ENCODE measurements at places on chromosomes 1 and 21. TPM values are rescaled to one million over a fixed set of nuclear protein-coding genes. Genes with fewer than 3 reads are reported as not detected.

GRHL3 gene
- not detected for total RNA-seq

SLAMF8 gene
- 1.7 TPM for total RNA-seq

S100A12 gene
- total RNA-seq: 2.3 TPM

PHC2 gene
- 105 TPM for total RNA-seq

DNA sequence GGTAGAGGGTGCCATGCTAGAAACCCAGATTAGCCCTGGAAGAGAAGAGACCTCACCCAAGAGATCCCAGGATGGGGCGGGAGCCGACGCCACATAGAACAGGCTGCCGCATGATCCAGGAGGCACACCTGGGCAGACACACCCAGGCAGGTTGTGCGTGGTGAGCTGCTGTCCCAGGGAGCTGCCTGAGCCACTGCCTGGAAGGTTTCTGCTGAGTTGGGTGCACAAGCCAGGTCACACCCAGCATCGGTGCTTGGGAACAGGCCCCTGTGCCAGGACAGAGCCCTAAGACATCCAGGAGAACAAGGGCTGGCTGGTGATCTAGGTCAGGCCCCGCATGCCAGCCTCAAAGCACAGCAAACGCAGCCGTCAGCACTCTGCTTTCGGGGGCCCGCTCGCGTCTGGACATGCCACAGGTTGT is 40.2 kb downstream of the CTNNBIP1 start:
- no peak for DNase-seq

DNA sequence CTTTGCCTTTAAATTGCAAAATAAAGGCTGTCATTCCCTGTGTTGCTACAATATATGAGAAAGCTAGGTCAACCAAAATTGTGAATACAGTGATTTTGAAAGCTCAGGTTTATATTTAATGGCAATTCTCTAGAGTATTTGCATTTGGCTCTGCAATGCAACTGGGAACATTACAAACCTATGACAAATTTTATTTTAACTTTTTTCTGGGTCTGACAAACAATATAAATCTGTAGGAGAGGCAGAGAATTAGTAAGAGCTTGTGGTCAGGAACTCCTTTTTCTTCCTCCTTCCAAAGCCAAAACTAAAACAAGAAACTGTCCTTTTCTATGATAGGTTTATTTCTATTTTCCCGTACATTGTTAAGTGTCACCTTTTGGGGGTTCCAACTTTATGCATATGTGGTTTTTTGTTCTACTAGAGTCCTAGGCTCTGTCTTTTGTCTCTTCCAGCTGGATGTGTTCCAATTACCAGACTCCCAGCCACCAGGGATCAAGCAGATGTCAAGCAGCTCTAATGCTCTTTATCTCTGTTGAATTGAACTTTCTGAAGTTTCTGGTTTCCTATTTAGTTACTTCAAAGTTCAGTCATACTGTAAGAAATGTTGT is 106.9 kb downstream of the ASH1L start:
- DNase-seq: no peak

DNA sequence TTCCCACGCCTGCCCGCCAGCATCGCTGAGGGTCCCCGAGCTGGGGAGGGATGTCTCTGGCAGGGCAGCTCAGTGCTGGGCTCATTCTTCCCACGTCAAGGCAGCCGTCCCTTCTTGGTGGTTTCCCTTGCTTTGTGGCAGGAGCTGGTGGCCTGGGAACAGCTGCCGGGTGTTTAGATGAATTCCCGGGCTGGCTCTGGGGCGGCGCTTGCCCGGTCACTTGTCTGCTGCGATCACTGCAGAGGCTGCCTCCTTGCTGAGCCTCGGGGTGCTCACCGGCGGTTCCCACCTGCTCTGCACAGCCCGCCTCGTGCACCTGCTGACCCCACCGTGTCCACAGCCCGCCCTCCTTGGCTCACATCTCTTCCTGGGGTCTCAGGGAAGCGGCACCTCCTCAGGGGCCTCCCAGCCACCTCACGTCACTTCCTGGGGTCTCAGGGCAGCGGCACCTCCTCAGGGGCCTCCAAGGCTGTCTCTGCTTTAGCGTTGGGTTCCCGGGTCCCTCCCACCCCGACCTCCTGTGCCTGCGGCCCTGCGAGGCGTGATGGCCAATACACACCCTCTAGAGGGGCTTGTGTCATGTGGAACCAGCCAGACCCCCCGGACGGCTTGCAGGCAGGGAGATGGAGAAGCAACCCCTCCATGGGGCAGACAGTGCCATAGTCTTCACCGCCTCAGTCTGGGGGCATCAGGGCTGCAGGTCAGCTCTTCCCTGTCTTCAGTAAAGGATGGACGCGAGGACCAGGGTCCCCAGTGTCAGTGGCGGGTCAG is 13.5 kb downstream of the COL18A1 start:
- peak; percentile 12 for DNase-seq

GRCh38 chr21:31161157-31161556 is 122.9 kb upstream of the KRTAP19-8 start:
- no peak for DNase-seq
